T-cell (primary cell): ENCODE measurements at places on chromosomes 16 and 17.

DNA sequence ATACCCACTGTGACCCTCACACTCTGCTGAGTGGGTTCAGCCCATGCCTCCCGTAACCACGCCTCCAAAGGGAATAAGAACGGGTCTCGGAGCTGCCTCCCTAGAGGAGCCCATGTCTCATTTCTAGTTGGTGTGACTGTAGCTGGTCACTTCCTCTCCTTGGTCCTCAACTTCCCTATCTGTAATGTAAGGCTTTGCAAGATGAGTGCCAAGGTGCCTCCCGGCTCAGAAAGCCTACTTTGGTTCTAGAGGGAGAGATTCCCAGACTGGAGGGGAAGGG lies 20.8 kb downstream of the C16orf74 start:
- DNase-seq: no peak

DNA sequence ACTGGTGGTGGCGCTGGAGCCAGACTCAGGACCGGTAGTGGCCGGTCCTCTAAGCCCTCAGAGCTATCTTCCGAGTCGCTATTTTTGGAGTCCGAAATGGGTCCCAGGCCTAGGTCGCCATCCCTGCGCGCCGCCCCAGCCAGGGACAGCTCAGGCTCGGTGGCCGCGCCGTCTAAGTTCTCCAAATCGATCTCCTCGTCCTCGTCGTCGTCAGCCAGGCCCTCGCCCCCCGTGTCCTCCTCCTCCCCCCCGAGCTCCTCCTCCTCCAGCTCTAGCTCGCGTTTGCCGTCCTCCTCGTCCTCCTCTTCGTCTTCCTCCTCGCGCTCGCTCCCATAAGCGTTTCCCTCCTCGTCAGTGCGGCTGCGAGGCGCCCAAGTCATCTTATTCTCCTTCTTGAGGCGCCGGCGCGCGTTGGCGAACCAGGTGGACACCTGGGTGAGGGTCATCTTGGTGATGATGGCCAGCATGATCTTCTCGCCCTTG lies 1.6 kb downstream of the IRX3 start:
- DNase-seq: no peak

GRCh38 chr16:9176547-9177418 lies 85.3 kb downstream of the HAPSTR1 start:
- DNase-seq: no peak

DNA sequence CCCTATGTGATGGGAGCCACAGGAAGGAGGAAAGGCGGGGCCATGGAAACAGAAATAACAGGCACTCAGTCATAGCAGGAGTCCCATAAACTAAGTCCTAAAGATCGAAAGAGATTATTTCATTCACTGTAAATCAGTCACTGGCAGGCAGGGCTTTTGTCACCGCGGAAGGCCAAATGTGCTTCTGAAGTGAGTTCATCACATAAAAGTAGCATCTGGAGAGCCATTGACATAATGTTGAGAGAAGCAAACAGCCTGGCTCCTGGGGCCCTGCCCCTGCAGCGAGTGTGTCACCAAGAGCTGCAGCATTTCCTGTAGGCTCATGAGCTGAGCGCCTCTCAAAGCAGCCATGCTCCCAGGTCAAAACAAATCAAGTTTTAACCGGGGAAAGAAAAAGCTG lies 476.2 kb downstream of the HAPSTR1 start:
- DNase-seq: no peak

GRCh38 chr16:84284154-84284722 lies 10.4 kb upstream of the WFDC1 start:
- no peak for DNase-seq

GRCh38 chr17:81917565-81918332 lies at the start of gene SIRT7:
Gene SIRT7 (minus strand): TSS chr17:81918176. CDS start chr17:81918131, 45 bp downstream.
- peak; percentile 75 for DNase-seq

GRCh38 chr17:50424246-50424995 lies 1.6 kb upstream of the ACSF2 start:
- DNase-seq: no peak

- no peak for DNase-seq
Measured at GRCh38 chr16:46696957-46697356, 7.5 kb downstream of the ORC6 start.

DNA sequence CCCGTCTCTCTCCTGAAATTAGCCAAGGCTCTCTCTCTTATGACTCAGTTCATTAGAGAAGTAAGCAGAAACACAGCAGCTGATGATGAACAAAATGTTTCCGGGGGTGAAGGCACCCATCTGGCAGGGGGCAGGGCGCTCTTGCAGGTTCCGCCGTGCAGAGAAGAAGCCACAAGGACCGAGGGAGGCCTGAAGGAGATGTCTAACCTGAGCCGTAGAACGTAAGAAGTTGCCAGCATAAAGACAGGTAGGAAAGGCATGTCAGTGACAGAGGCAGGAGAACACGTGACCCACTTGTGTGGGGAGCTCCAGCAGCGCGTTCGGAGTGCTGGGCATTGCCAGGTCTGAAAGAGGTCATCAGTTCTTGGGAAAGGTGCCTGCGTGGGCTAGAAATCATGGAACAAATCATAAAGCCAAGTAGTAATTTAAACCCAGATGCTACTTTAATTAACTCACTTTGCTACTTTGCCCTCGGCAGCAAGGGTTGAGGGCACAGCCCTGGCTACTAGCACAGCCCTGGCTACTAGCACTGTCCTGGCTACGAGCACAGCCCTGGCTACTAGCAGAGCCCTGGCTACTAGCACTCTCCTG lies 198.6 kb downstream of the RPTOR start:
- DNase-seq: peak; percentile 59

DNA sequence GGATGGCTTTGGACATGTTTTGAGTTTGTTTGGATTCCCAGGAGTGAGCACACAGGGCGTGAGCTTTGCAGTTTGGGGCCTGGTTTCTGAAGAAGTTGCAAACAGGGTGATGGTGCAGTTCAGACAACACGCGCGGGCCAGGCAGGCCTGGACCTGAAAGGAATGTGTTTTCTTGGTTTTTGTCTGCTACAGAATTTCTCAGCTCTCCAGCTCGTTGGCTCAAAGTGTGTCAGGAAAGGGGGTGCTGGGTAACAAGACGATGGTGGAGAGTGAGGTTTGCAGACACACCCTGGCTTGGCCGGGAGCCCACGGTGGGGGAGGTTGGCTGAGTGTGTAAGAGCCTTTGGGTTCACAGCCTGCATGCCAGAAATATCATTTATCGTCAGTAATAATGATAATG lies 82.3 kb downstream of the CMIP start:
- peak; percentile 17 for DNase-seq

DNA sequence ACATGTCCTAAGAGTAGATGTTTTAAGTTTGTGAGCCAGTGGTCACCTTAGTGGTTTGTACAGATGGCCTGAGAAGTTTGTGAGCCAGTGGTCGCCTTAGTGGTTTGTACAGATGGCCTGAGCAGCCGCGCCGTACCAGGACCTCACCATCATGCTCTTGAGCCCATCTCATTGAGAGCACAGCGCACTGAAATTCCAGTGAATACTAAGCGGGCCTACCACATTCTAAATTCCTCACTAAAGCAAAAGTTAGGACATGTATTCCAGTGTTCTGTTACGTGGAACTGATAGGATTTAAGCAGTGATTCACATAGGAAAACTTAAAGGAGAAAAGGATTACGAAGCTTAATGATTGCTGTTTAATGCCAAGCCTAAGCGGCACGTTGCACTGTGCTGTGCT lies 3.9 kb downstream of the USP10 start:
- no peak for DNase-seq

DNA sequence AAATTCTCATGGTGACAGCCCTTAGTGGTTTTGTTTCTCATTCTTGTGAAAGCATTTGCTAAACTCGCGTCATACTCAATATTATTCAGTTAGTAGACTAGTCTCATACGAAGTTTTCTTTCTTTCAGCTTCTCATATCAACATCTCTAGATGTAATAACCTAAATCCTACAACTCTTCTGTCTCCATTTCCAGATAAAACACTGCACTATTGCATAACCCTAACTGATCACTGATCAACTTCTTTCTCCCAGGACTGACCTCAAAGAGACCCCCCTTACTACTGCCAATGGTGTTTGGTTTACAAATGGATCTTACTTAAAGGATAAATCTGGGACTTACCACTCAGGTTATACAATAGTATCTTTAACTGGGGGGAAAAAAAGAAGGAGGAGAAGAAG lies 36.3 kb upstream of the TEKT1 start:
- no peak for DNase-seq

DNA sequence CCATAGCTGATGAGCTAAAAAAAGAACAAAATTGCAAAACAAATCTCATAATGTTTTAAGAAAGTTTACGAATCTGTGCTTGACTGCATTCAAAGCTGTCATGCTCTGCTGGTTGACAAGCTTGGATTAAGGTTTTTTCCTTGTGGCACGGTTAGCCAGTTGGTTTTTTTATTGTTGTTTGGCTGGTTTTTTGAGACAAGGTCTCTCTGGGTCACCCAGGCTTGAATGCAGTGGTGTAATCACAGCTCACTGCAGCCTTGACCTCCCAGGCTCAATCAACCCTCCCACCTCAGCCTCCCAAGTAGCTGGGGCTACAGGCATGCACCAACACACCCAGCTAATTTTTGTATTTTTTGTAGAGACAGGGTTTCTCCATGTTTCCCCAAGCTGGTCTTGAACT lies 45.7 kb downstream of the PHKB start:
- no peak for DNase-seq

- no peak for DNase-seq
Measured at GRCh38 chr16:84690088-84690819, 9.5 kb upstream of the USP10 start.

DNA sequence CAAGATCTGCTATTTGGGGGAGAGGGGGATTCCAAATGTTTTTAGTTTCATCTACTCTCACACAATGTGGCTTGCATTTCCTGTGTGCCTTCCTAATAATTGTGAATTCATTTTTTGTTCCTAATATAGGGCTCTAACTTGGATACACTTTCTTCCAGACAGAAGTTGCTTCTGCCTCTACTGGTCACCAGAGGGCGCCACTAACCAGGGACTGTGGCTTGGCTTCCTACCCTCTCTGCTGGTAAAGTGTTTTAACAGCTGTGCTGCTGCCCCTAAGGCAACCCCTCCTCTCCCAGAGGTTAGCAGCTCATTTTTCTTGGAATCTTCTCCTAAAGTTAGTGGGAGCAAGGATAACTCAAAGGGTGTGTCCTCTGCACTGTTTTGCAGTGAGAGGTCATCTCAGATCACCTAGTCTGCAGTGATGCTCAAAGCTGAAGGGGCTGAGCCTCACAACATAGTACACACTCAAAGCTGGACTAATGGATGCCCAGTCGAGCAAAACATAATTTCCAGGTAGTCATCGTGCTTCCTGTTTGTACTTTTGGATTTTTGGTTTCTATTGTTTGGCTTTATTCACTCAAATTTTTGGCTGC lies 5.0 kb upstream of the PRSS54 start:
- DNase-seq: peak; percentile 31

- DNase-seq: no peak
Measured at GRCh38 chr16:54051821-54052220, 234.8 kb downstream of the IRX3 start.

GRCh38 chr16:80931801-80932707 lies 74.6 kb downstream of the CMC2 start:
- DNase-seq: no peak

DNA sequence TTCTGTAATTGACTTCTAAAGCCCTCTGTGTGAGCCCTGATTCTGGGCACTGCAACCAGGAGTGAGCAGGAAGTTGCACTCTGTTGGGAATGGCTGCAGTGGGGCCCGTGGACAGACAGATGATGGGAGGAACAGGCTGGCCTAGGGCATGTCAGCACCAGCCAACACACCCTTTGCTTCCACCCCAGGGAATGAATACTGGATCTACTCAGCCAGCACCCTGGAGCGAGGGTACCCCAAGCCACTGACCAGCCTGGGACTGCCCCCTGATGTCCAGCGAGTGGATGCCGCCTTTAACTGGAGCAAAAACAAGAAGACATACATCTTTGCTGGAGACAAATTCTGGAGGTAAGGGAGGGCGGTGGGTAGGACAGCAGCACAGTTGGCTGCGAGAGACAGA lies 10.8 kb upstream of the LPCAT2 start:
- no peak for DNase-seq

DNA sequence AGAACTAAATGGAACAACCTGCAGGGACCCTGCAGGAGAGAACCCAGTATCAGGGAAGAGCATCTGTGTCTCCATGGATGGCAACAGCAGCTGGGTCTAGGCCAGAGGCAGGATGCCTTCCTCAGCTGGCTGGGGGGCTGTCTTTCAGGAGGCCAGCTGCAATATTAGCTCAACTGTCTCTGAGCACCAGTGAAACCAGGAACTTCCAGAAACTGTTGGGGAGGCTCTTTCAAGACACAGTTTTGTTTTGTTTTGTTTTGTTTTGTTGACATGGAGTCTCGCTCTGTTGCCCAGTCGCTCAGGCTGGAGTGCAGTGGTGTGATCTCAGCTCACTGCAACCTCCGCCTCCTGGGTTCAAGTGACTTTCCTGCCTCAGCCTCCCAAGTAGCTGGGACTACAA lies 7.6 kb downstream of the GPR142 start:
- no peak for DNase-seq

GRCh38 chr17:49035470-49036269 lies 38.5 kb downstream of the IGF2BP1 start:
- no peak for DNase-seq

DNA sequence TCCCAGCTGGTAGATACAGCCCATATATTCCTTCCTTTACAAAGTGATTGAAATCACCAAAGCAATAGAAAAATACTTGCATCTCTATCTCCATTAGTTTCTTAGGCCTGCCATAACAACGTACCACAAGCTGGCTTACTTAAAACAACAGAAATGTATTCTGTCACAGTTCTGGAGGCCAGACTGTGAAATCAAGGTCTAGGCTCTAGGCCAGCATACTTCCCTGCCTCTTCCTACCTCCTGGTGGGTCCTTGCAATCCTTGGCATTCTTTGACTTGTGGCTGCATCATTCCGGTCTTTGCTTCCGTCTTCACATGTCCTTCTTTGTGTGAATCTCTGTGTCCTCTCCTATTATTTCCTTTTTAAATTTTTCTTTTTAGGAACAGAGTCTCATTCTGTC lies 62.5 kb downstream of the ERCC4 start:
- DNase-seq: no peak

GRCh38 chr17:81267390-81268067 lies 27.6 kb downstream of the SLC38A10 start:
- no peak for DNase-seq

GRCh38 chr17:49435671-49436029 lies 21.0 kb upstream of the PHB1 start:
- no peak for DNase-seq

DNA sequence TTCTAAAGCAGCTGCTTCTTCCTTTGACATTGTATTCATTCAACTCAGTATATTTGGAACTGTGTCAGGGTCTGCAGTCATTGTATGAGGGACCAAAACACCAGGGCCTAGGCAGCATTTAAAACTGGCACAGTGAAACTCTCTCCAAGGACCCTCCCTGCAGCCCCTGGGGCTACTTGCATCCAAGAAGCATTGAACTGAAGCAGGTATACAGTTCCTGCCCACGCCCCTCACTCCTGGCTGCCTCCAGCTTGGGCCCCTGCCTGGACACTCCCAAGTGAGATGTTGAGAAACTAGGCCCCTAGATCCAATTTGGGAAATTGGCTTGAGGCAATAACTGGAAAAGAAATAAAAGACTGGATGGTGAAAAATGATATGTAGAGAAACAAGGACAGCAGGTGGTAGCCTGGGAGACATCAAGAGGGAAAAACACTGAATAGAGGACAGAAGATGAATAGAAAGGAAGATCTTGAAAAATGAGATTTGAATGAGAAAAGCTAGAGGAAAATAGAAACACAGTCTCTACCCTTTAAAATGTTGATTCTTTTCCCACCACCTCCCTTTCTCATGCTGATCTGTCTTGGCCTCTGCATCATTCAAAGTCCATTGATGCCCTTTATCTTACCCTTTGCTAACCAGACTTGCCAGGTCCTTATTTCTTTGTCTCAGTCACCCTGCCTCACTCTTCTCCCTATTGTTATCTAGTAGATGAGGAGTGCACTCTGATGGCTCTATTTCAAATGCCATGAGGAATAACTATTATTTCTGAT lies 368.8 kb upstream of the CDH8 start:
- DNase-seq: no peak
